ENCODE measurements at places on chromosomes 3 and 15.

GRCh38 chr3:113968986-113969385 lies 21.2 kb downstream of the ZDHHC23 start:
- no peak overlapping the region for H3K27ac ChIP-seq
- no peak overlapping the region for H3K4me3 ChIP-seq
- no peaks in the 10 kb centered on the region for H3K36me3 ChIP-seq
- H3K27me3 ChIP-seq = no peaks in the 10 kb centered on the region
- H3K4me1 ChIP-seq = no peaks in the 10 kb centered on the region

GRCh38 chr3:120791913-120792312 lies 49.4 kb downstream of the GTF2E1 start:
- no peak overlapping the region for H3K27ac ChIP-seq
- H3K4me1 ChIP-seq = no peaks in the 10 kb centered on the region
- peaks cover 1% of the 10 kb centered on the region for H3K27me3 ChIP-seq
- no peak overlapping the region for H3K4me3 ChIP-seq

GRCh38 chr15:61509327-61509840 lies 280.3 kb upstream of the RORA start:
- no peaks in the 10 kb centered on the region for H3K36me3 ChIP-seq
- H3K4me3 ChIP-seq = no peak overlapping the region

GRCh38 chr3:141287326-141287725 lies 55.7 kb downstream of the PXYLP1 start:
- no peak for DNase-seq
- H3K4me1 ChIP-seq = no peaks in the 10 kb centered on the region
- H3K36me3 ChIP-seq = peaks cover 69% of the 10 kb centered on the region

GRCh38 chr15:32998979-32999672 lies 195.4 kb downstream of the FMN1 start:
- no peak overlapping the region for H3K27ac ChIP-seq
- H3K36me3 ChIP-seq = no peaks in the 10 kb centered on the region
- no peak for DNase-seq
- H3K4me3 ChIP-seq = no peak overlapping the region
- H3K27me3 ChIP-seq = no peaks in the 10 kb centered on the region

GRCh38 chr3:190385731-190386688 lies 2.0 kb upstream of the CLDN16 start:
- H3K36me3 ChIP-seq = no peaks in the 10 kb centered on the region
- H3K4me1 ChIP-seq = no peaks in the 10 kb centered on the region
- H3K27ac ChIP-seq = no peak overlapping the region
- DNase-seq = no peak
- H3K4me3 ChIP-seq = no peak overlapping the region

GRCh38 chr15:68578175-68578979 lies 416 bp upstream of the CORO2B start:
- H3K36me3 ChIP-seq = no peaks in the 10 kb centered on the region
- H3K27ac ChIP-seq = no peak overlapping the region
- H3K4me3 ChIP-seq = no peak overlapping the region
- H3K27me3 ChIP-seq = peaks cover 52% of the 10 kb centered on the region
- no peak for DNase-seq
- H3K4me1 ChIP-seq = peaks cover 10% of the 10 kb centered on the region

- H3K27me3 ChIP-seq = no peaks in the 10 kb centered on the region
- H3K27ac ChIP-seq = no peak overlapping the region
- DNase-seq = no peak
These were observed 34.8 kb downstream of the MINDY4B start for GRCh38 chr3:150870406-150870805.

DNA sequence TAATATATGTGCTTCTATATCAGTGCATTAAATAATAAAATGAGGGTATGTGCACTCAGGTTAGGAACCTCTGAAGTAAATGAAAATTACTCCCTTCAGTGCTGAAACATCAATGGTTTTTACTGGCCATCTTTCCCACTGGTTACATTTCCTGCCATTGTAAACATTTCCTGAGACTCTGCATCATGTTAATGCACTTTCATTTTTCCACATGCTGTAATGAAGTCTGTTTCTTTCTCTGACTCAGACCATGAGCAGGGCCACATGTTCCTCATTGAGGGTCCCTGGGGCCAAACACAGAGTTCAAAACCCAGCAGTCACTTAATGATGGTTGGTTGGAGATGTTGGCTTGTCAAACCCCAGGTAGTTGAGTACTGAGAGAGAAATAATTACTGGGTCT lies 15.3 kb downstream of the FAM3D start:
- no peak overlapping the region for H3K4me3 ChIP-seq
- no peak for DNase-seq
- no peaks in the 10 kb centered on the region for H3K4me1 ChIP-seq
- no peaks in the 10 kb centered on the region for H3K36me3 ChIP-seq
- H3K27me3 ChIP-seq = no peaks in the 10 kb centered on the region
